ENCODE measurements at places on chromosomes 1 and 21. TPM values are rescaled to one million over a fixed set of nuclear protein-coding genes. Genes with fewer than 3 reads are reported as not detected.

- no peaks in the 10 kb centered on the region for H3K36me3 ChIP-seq
- DNase-seq: no peak
- no peaks in the 10 kb centered on the region for H3K4me1 ChIP-seq
- H3K27me3 ChIP-seq: no peaks in the 10 kb centered on the region
These were observed 38.6 kb upstream of the ADAMTS1 start for GRCh38 chr21:26883768-26884167.

The GNAT2 gene
- total RNA-seq: not detected

The PGLYRP3 gene
- not detected for total RNA-seq

- H3K36me3 ChIP-seq: no peaks in the 10 kb centered on the region
- H3K4me1 ChIP-seq: no peaks in the 10 kb centered on the region
- no peak for DNase-seq
- no peak overlapping the region for H3K27ac ChIP-seq
These were observed 87.4 kb upstream of the TMEM51 start for GRCh38 chr1:15066191-15066590.

The GPR25 gene
- 0.35 TPM for total RNA-seq

GRCh38 chr1:55168353-55168752, 46.8 kb downstream of the USP24 start:
- no peaks in the 10 kb centered on the region for H3K27me3 ChIP-seq
- H3K4me3 ChIP-seq: no peak overlapping the region
- H3K27ac ChIP-seq: no peak overlapping the region
- no peak for DNase-seq

The LCE3D gene
- not detected for total RNA-seq

- H3K4me3 ChIP-seq: no peak overlapping the region
- no peak overlapping the region for H3K27ac ChIP-seq
- DNase-seq: no peak
- H3K4me1 ChIP-seq: peaks cover 4% of the 10 kb centered on the region
- no peaks in the 10 kb centered on the region for H3K27me3 ChIP-seq
These were observed 19.6 kb downstream of the CCDC24 start for GRCh38 chr1:44010935-44011471.

DNA sequence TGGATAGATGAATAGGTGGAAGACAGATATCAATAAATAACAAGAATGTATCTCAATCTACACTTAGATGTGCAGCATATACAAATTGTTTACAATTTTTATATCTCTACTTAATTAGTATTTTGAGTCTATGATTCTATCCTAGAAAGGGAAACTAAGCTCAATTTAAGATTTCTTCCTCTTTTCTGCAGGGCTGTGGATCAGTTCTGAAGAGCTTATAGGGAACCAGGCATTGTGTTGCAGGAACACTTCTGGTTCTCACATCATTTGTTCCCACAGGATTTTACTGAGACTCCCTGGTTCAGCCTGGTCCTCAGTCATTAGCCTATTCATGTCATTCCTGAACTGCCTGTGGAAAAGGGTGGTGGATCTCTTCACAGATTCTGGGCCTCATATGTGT, 105.8 kb downstream of the TNFSF18 start:
- no peak overlapping the region for H3K4me3 ChIP-seq
- H3K4me1 ChIP-seq: peaks cover 15% of the 10 kb centered on the region
- H3K27me3 ChIP-seq: no peaks in the 10 kb centered on the region
- H3K27ac ChIP-seq: no peak overlapping the region

GRCh38 chr1:114088392-114089299, 65.0 kb downstream of the SYT6 start:
- H3K27ac ChIP-seq: no peak overlapping the region
- no peak for DNase-seq
- H3K27me3 ChIP-seq: peaks cover 43% of the 10 kb centered on the region
- peaks cover 2% of the 10 kb centered on the region for H3K4me1 ChIP-seq

GRCh38 chr1:91769742-91770141, 116.2 kb downstream of the TGFBR3 start:
- no peak for DNase-seq
- H3K36me3 ChIP-seq: peaks cover 10% of the 10 kb centered on the region
- no peak overlapping the region for H3K4me3 ChIP-seq
- H3K4me1 ChIP-seq: peaks cover 4% of the 10 kb centered on the region
- no peaks in the 10 kb centered on the region for H3K27me3 ChIP-seq

The NECTIN4 gene
- total RNA-seq: 0.12 TPM

DNA sequence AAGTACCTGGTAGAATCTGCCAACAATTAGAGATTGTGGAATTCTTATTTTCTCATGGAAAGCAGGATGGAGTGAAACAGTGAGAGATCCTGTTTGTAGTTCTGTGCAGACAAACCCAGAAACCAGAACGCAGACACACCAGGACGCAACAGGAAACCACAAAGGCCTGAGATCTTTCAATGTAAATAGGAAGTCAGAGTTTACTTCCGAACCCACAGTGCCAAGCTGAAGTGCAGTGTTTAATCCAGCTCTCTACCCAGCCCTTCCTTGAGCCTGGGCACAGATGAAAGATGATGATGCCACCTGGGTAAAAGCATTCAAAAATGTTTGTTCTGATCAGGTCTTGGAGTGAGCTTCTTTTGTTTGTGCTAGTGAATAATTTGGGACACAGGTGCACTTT, 244.2 kb upstream of the HOOK1 start:
- no peak overlapping the region for H3K27ac ChIP-seq
- H3K27me3 ChIP-seq: peaks cover 3% of the 10 kb centered on the region
- H3K4me3 ChIP-seq: no peak overlapping the region
- peak; percentile 79 for DNase-seq

DNA sequence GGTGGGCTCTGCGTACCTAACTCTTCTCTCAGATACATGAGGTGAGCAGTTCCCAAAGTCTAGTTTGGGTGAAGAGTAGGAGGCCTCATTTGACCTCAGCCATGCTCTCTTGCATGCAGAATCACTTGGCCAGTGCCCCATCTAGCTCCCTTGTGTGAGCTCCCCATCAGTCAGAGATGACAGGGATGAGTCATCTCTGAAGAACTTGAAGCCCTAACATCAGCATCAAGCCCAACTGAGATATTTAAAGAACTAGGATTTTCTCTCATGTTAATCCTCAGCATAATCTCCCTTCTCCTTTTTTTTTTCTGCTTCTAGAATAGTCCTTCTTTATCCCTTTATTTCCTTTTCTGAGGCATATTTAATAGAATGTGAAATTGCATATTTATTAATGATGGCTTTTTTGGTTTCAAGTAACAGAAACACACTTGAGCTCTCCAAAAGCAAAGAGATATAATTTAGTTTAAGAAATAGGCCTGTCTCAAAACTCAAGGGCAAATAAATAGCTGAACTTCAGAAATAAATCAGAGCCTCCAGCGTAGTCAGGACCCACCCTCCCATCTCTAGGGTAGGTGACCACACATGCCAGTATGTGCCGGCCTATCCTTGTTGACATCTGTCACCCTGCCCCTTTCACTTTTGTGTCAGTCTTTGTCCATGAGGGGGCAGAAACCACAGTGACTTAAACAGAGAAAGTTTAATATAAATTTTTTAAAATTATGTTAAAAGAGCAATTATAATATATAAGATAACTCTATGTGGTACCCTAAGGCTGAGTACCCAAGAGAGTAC, 112.3 kb downstream of the TSEN15 start:
- no peak overlapping the region for H3K4me3 ChIP-seq
- peaks cover 3% of the 10 kb centered on the region for H3K27me3 ChIP-seq
- no peak overlapping the region for H3K27ac ChIP-seq
- H3K4me1 ChIP-seq: peaks cover 27% of the 10 kb centered on the region

DNA sequence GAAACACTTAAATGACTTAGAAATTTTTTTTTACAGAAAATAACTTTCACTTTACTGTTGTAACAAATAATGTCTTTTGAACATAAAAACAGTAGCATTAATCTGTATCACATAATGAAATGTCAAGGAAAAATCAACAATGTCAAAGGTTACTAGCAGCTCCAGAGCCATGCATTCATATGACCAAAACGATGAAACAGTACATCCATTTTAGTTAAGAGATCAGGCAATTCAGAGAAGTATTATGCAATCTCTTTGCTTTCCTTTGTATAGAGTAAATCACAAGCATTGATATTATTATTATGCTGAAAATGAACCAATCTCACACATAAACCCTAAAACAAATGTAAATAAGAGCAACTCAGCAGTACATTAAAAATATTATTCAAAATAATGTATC, 748.9 kb downstream of the PLA2G4A start:
- H3K4me3 ChIP-seq: no peak overlapping the region
- DNase-seq: no peak
- H3K36me3 ChIP-seq: no peaks in the 10 kb centered on the region
- H3K4me1 ChIP-seq: no peaks in the 10 kb centered on the region
- H3K27ac ChIP-seq: no peak overlapping the region
